ENCODE measurements at places on chromosomes 3 and 15. TPM values are rescaled to one million over a fixed set of nuclear protein-coding genes. Genes with fewer than 3 reads are reported as not detected.

Gene IGSF10
- total RNA-seq, result under 0.01 TPM

Gene PIGZ
- 0.34 TPM for total RNA-seq

Gene OSBPL10
- total RNA-seq, result 28.4 TPM

Gene ACTC1
- not detected for total RNA-seq

Gene CALML4
- 3.8 TPM for total RNA-seq

Gene AHSG
- not detected for total RNA-seq

Gene ADGRG7
- total RNA-seq, result not detected

Gene CD200R1L
- total RNA-seq, result not detected

Gene SH3GL3
- under 0.01 TPM for total RNA-seq

Gene TM4SF1
- 121 TPM for total RNA-seq

Gene TMC3
- total RNA-seq, result not detected

Gene UBXN7
- total RNA-seq, result 29.3 TPM

Gene C3orf22
- total RNA-seq, result not detected
